ENCODE measurements at places on chromosomes 5 and 9.

GRCh38 chr5:140977003-140977402, 10.7 kb downstream of the PCDHAC2 start:
- DNase-seq, result no peak

GRCh38 chr5:180467989-180468731, 26.0 kb upstream of the CNOT6 start:
- DNase-seq, result no peak

DNA sequence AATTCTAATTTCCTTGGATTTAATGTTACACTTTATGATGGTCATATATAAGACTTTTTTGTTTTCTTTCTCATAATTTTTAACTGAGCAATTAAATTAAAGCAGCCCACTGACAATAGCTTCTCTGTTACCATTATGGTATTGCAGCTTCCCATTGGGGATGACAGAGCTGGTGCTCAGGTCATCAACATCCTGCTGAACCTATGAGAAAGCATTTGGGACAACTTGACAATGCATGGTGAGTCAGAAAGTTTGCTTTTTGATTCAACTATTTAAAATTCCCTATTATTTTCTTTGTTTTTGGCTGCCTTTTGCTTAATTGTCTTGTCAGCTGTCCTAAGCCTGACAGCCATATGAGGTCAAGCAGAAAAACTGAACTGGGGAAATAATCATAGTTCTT, 487.4 kb upstream of the RIOK2 start:
- DNase-seq, result no peak

- no peak for DNase-seq
Measured at GRCh38 chr5:151880324-151880723, 44.3 kb downstream of the GLRA1 start.

DNA sequence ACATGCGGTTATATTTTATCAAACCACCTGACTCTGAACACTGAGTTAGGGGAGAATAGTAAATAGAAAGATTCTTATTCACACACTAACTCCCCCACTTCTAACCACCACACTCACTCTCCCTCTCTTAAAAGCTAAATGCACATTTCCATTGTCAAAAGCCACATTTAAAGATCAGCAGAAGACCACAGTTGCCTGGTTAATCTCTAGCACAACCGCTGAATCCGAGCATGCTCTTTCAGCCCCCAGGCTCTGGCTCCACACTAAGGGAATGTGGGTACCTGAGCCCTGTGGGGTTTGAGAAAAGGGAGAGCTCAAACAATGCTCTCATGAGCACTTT, 35.7 kb downstream of the PFDN1 start:
- no peak for DNase-seq

GRCh38 chr9:97525451-97525850, 24.0 kb downstream of the TMOD1 start:
- DNase-seq, result no peak

DNA sequence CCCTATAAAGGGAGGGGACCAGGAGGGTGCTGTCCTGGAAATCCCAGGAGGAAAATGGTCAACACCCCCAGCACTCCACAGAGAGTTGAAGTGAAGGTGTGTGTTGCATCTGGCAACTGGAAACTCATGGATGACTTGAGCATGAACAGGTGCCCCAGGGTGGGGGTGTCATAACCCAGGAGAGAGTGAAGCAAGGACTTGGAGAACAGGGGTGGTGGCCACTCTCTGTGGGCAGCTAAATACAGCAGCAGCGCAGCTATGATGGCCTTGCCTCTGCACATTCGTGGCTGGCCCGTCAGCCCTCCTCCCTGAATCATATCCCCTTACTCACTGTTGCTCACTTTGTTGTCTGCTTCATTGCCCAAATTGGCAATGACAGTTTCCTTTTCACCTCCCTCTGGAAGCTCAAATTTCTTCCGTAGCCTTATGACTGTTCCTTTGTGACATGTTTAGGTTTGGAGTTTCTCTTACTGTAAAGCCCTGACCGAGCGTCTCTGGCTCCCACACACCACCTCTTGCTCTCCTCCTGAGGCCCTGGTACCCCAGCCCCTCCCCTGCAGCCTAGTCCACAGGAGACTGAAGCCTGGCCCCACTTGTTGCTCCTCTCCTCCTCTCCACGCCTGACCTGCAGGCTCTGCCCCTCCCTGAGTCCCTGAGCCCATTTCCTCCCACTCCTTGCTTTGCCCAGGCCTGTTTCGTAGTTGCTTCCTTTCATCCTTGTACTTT, 185.8 kb downstream of the CD180 start:
- DNase-seq, result no peak

DNA sequence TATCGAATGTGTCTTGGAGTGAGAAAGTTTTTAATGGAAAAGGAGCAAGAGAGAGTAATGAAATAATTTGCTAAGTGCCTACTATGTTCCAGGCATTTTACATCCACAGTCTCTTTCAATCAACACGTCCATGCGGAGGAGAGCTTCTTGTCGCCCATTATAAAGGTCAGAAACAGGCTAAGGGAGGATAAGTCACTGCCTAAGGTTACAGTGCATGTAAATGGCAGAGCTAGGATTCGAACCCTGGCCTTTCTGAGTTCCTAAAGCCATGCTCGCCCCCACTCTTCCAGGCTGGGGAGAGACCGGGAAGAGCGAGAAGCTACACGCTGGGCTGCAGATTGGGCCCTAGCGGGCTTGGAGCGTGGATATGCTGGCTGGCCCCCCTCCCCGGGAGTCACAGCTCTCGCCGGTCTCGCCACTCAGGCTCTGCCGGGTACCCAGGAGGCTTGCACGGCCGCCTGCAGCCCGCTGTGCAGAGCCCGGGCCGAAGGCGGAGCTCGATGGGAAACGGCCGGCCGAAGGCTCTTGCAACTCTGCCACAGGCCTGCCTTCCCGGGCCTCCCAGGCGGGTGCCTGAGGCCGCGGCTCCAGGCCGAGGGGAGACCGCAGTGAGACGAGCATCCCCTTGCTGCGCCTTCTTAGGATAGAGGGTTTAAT, 775 bp upstream of the LHX2 start:
- peak; percentile 70 for DNase-seq

DNA sequence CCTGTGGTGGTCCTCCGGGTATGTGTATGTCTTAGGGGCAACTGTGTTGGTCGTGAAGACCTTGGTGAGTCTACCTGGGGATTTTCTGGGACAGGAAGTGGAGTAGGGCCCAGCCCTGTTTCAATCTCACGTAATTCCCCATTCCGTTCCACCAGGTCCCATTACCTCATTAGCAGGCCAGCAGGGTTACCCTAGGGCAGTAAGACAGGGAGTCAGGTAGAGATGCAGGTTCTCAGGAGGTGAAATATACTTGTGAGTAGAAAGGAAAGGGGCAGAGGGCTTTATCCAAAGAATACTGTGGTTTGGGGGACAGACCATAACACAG, 56.5 kb downstream of the MACROH2A1 start:
- DNase-seq, result no peak

- DNase-seq, result peak; percentile 14
Measured at GRCh38 chr5:162995568-162995967, 441.8 kb upstream of the CCNG1 start.

- no peak for DNase-seq
Measured at GRCh38 chr9:20002011-20002410, 213.2 kb upstream of the SLC24A2 start.

GRCh38 chr5:14472986-14473567, 108.5 kb upstream of the OTULINL start:
- DNase-seq, result no peak

DNA sequence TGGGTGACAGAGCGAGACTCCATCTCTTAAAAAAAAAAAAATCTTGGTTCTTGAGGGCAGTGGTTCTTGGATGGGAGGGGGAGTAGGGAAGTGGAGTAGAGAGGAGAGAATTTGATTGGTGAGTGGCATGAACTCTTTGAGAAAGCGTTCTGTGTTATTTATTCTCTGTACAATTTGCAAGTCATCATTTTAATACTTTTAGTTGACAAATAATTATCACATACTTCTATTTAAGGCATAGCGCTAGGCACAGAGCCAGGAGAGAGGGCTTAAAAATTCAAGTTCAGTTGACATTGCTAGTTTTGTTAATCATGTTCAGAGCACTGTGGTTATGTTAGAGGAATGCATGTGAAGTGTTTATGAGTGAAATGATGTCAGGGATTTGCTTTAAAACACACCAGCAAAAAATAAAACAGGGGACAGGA, 24.6 kb downstream of the HSDL2 start:
- no peak for DNase-seq

DNA sequence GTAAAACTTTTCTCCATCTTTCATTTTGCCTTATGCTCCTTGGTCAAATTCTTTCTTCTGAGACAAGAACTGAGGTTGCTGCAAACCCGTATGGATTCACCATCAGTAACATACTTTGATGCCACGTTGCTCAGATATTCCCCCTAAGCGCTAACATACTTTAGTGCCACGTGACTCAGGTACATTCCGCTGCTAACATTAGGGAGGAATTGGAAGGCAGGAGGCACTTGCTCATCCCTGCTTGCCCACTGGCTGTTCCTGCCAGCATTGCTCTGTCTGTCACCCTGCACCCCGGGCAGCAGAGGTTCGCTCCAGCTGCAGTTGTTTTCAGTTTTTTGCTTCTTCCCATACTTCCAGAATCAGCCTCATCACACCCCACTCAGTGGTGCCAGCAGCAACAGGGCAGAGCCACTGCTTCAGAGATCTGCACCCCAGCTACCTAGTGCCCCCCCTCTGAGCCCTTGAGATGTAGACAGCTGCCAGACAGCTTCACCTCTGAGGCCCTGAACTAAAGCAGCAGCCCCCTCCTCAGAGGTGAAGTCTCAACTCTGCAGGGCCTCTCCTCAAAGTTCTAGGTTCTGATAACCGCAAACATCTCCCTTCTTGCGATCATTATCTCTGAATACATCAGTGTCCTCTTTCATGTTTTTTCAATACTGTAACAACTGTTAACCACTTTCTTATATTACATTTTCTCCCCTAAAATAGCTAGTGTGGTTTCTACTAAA, 228.0 kb upstream of the KIF2A start:
- DNase-seq, result no peak

All from GM06990 (cell line).